ENCODE measurements at places on chromosomes 4 and X.

- no peak for DNase-seq
These were observed 45.5 kb downstream of the CLNK start for GRCh38 chr4:10639100-10639499.

- no peak for DNase-seq
These were observed 100.3 kb upstream of the NDST4 start for GRCh38 chr4:115213716-115214115.

DNA sequence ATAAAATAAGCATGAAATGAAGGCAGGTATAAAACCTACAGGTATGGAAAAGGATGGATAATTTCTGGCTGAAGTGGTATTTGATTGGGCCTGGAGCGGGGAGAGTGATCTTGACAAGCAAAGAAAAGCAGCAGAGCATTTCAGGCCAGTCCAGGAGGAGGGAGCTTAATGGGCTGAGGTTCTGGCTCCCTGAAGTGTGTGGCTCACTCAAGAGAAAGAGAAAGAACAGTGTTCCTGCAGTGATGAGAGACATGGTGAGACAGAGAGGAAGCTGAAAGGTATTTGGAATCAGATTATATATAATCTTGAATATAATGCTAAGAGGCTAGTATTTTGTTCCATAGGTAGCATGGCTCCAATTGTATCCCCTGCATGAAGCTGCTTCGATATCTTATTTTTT is 153.5 kb downstream of the MGST2 start:
- DNase-seq = no peak

GRCh38 chr4:165415910-165416309 is 37.1 kb downstream of the CPE start:
- no peak for DNase-seq

DNA sequence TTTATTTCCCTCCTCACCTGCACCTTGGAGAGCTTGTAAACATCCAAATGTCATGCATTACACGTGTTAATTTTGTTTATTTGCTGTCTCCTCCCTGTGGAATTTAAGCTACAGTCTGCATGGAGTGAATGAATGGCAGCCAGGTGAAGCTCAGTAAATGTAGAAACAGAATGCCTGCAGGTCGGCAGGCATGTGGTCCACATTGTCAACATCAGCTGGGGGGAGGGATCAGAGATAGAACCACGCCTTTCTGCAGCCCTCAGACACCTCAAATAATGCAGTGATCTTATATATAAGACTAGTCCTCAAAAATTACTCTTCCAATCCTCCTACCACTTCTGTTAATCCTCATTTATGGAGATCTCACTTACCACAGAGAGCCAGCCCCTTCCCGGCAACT is 131.2 kb upstream of the KIT start:
- no peak for DNase-seq

DNA sequence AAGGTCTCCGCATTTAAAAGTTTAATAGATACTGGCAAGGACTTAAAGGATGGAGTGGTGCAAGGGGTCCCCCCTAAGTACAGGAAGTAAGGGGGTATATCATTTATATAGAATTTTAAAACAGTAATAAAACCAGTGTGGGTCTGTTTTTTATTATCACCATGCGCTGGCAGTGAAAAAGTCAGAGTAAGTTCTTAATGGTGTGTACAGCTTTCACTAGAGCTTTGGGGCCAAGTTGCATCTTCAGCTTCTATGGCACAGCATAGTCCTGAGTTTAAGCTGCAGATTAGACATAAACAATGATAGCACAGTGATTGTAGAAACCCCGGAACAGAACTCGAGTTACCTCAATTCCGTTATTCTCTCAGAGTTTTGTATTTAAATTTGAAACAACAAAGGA is 27.6 kb downstream of the RHOH start:
- DNase-seq = no peak

GRCh38 chrX:10142041-10142599 is 14.7 kb upstream of the CLCN4 start:
- DNase-seq = no peak

DNA sequence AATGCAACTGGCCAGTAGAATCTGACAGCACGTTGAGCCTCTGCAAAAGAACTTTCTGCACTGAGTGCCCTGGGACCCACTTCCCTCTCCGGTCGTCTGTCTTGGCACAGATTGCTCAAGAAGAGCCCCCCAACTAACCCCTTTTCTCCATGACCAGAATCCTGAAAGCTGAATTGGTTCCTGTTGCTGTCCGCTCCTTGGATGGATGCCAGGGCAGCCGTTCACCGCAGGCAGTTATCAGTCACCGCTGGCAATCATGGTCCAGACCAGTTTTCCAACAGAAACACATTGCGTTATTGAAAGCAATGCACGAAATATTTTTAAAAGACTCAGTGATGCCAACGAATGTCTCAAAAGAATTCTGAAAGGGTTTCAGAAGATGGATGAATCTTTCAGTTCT is 733.7 kb upstream of the FRG1 start:
- DNase-seq = no peak

DNA sequence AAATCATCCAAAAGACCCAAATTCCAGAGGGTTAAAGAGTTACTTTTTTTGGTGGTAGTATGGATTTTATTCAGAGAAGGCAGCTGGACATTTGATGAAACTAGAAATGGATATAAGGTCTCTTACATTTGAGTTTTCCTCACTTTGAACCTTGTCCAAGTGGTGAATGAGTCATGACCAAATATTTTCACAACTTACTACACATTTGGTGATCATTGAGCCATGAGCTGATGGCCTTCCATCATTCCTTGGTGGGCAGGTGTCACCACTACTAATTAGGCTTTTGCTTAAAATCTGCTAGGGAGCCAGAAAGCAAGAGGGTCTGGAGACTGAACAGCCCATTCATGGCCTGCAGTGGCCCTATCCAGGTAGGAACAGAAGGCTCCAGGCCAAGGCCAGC is 620.2 kb upstream of the INTU start:
- no peak for DNase-seq

DNA sequence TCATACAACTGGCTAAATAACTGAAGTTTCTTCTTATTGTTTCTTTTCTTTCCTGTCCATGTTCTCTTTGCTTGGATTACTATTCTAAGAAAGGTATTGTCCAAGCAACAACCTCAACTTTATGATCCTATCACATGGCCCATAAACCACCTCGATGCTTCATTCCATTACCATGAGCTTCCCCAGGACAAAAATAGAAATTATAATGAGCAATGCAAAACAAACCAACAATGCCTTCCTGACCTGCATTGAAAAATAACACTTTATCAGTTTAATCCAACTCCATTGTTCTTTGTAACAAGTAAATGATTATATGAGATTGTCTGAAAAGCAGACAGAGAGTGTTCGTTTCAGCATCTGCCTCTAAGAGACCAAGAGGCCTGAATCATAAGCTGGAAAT is 148.8 kb downstream of the HS6ST2 start:
- DNase-seq = no peak

Measured in CMK (cell line).